ENCODE measurements at places on chromosomes 16 and 17.

DNA sequence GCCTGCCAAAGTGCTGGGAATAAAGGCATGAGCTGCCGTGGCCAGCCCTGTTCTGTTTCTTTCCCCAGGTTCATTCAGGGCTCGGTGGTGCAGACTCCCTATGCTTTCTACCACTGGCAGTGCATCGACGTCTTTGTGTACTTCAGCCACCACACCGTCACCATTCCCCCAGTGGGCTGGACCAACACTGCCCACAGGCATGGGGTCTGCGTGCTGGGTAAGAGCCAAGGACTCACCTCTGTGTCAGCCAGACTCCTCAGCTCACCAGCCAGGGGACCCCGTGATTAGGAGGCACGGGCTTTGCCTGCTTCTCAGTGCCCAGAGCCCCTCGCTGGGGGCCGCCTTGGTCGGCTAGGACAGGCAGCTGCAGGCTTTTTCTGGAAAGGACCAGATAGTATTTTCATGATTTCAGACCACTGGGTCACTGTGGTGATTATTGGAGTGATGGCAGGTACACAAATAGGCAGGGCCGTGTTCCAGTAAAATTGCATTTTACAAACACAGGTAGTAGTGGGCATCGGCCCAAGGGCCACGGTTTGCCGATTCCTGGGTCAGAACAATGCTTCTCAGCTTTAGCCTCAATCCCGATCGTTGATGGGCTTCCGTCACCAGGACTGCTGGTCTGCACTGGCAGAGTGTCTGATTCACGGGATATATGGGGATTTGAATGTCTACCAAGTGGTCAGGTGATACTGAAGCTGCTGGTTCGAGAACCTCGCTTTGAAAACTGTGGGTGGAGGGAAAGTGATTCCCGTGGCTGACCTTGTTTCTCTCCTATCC, 5.0 kb downstream of the ENGASE start:
- no peak for DNase-seq

- DNase-seq, result no peak
These were observed 82.5 kb downstream of the PCTP start for GRCh38 chr17:55833306-55833705.

DNA sequence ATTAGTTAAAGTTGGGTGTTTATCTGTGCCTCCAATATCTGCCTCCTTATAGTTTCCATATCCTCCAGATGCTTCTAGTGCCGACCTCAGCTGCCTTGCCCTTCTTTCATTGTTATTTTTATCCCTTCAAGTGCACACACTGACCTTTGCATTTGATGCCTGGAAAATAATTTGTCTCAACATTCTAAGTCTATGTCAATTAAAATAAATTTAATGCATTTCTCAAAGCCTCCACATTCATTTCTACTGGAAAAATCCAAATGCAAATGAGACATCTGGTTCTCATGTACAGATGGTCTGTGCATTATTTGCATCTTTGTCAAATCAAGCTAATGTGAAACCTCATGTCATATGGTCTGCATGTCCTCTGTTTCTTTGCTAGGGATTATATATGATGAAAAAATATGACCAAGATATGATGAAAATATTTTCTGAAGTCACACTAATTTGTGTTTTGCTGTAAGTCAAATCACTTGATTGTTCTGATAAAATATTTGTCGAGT, 61.4 kb downstream of the TMEM100 start:
- no peak for DNase-seq

DNA sequence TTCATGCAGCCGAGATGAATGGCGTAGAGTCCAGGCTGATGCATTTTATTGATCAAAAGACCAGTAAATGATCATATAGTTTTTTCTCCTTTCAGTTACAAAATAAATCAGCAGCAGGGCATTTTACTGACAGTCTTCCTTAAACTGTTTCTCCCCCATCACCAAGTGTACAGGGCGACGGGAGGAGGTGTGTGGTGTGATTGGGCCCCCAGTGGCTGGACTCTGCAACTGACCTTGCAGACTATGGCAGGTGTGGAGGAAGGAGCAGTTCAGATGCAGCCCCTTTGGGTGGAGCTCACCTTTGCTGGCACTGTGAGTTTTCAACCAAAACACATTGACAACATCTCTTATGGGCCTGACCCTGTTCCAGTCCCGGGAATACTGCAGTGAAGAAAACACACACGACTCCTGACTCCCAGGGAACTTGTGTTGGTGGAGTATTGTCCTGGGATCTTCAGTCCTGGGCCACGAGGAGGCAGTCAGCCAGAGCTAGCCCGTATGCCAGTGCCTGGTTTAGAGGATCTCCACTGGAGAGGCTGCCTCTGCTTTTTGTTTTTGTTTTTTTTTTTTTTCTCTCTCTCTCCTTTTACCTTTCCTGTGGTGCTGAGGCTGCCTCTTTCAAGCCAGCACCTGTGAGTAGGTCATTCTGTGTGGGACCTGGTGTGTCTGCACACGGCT, 29.8 kb downstream of the KIAA0513 start:
- no peak for DNase-seq

GRCh38 chr17:30210366-30210765, 25.1 kb downstream of the SLC6A4 start:
- DNase-seq, result no peak

GRCh38 chr17:49213399-49213798, 2.9 kb downstream of the ABI3 start:
- no peak for DNase-seq

GRCh38 chr17:10646392-10646990, 10.6 kb downstream of the MYH3 start:
- peak; percentile 30 for DNase-seq

DNA sequence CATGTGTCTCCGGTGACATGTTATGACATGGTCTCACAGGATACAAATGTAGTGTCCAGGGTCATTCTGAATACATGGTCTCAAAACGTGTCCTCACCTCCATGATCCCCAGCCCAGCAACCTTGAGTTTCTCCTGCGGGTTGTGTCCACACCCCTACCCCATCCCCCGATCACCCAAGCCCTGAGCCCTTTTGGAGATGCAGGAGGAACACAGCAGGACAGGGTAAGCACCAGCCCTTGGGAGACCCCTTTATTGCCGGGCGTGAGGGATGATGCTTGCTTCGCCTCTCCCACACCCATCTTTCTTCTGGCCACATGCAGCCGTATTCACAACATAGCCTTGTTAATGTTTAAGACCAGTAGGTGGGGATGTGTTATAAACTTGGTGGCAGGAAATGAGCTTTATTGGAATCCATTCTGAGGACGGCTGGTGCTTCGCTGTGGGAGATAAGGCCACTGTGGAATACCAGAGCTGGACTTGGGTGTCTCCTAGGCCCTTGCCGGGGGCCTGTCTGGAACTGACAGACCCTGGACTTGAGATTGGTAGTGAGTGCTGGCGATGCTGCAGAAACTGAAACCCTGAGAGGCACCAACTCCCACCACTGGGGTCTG, 5.5 kb downstream of the TMEM132E start:
- DNase-seq, result no peak

DNA sequence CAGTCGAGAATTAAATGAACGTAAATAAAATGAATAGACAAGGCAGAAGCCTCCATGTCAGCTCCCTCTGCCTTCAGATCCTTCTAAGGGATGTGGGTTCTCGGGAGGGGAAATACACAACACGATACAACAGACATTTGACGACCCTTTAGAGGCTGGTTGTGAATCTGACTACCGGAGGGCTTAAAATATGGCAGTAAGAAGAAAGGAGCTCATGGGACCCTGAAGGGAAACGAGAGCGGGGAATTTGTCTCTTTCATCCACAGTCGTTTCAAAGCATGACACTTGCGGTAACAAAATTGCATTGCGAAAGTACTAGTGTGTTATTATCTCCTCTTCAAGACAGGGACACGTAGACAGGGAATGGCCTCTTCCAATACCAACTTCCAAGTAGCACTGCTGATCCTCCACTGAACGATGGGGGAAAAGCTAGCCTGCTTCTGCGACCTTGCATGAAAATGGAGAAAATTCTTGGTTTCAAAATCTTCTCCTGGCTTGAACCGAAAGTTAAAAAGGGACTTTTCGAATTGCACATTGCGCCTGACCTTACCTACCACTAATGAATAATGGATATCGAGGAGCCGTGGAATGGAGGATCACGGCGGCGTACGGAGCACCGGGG, 1.2 kb upstream of the TNRC6C start:
- no peak for DNase-seq

- DNase-seq, result no peak
These were observed 68.5 kb upstream of the CDH5 start for GRCh38 chr16:66298006-66298405.

DNA sequence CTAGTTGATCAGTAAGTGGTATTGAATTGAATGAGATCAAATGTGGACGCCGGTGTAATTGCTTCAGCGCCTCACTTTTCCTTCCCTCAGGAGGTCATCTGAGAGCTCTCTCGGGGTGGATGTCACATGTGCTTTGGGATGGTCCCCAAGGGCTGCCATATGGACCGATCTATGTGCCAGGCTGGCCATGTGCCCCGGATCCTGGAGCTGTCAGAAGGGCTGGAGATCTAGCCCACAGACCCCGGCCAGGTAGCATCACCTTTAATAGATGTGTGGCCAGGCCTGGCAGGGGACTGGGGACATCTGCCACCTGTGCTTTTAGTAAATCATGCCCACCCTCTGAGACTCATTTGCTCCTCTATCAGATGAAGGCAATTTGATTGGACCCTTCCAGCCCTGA, 95.3 kb upstream of the CRHR1 start:
- DNase-seq, result no peak

- DNase-seq, result peak; percentile 94
These were observed 9.7 kb downstream of the CHAD start for GRCh38 chr17:50458701-50459676.

DNA sequence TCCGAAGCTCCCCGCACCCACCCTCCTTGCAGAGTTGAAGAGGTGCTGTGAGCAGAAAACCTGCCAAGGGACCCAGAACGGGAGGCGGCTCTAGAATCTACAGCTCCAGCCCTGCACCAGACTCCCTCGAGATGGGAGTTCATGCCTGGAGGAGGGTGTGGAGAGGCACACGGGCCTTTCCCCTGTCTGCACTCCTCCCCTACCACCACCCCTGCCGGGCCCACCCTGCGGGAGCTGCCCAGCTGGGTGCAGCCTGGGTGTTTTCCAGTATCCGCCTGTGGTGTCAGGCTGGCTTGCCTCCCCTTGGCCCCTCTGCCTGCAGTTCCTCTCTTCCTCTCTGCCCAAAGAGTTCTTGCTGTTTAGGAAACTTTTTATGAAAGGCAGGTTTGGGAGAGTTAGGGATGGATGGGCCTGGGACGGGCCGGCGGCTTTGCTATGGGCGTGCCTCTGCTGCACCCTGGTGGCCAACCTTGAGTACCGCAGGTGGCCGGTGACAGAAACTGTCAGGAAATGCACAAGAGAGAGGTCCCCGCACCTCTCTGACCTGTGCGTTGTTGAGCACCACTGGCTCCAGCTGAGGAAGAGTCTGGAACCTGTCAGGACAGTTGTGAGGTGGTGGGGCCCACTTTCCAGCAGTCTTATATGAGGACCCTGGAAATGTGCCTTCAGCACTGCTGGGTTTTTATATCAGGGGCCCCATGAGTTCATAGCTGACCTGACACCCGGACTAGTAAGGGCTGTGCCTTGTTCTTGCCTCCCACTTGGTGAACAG, 354.1 kb downstream of the SEC14L1 start:
- DNase-seq, result peak; percentile 48

- no peak for DNase-seq
These were observed 497.8 kb upstream of the ZFHX3 start for GRCh38 chr16:73545755-73546154.
